ENCODE measurements at places on chromosomes 2 and 18.

- no peak for DNase-seq
These were observed 128.7 kb downstream of the CAPN13 start for GRCh38 chr2:30678410-30679137.

- DNase-seq = no peak
These were observed 321.0 kb downstream of the RND3 start for GRCh38 chr2:150166313-150167051.

DNA sequence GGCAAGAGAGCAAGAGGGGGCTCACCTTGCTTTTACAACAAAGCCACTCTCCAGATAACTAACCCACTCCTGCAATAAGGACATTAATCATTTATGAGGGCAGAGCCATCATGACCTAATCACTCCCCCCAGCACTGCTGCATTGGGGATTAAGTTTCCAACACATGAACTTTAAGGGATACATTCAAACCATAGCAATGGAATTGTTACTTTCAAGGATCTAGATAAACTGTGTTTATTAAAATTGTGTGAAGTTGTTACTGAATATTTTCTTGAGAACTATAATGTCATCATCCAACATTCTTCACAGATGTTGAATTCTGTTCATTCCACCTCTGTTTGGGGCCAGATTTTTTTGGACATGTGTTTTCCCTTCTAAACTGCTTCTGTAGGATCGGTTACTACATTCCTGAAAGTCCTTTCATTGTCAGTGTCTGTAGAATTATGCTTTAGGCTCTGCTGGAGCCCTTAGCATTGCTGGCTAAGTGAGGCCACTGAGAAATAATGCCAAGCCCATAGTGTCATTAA lies 50.4 kb downstream of the SPATS2L start:
- no peak for DNase-seq

GRCh38 chr2:216652566-216652965 lies 19.3 kb downstream of the IGFBP2 start:
- no peak for DNase-seq

DNA sequence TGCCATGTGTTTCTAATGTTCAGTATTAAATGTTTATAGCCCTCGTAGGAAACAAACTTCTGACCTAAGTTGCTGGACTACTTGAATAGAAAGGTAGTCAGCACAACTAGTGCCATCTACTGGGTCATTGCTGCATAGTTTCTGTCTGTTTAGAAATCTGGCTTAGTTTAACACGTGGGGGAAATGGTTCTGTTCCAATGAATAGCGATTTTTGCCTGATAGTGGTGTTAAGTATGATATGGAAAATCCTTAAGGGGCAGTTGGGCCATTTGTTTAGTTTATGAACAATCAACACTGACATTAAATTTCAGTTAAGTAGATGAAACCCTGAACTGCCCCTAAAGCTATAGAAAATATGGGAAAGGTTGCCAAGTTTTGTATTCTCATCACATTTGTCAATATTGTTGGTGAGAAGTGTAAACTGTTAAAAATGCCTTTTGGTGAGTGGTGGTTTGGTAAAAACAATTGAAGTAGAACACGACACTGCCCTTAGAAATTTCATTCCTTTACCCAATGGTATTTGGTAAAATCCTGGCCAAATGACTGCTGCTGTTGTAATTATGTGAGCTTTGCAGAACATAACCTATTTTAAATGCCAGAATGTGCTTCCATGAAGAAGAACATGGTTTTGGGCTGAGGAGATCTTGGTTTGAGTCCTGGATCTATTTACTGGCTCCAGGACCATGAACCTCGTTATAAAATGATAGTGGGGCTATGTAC lies 13.2 kb downstream of the NABP1 start:
- no peak for DNase-seq

GRCh38 chr18:8735274-8735673 lies 29.9 kb downstream of the MTCL1 start:
- DNase-seq = no peak

DNA sequence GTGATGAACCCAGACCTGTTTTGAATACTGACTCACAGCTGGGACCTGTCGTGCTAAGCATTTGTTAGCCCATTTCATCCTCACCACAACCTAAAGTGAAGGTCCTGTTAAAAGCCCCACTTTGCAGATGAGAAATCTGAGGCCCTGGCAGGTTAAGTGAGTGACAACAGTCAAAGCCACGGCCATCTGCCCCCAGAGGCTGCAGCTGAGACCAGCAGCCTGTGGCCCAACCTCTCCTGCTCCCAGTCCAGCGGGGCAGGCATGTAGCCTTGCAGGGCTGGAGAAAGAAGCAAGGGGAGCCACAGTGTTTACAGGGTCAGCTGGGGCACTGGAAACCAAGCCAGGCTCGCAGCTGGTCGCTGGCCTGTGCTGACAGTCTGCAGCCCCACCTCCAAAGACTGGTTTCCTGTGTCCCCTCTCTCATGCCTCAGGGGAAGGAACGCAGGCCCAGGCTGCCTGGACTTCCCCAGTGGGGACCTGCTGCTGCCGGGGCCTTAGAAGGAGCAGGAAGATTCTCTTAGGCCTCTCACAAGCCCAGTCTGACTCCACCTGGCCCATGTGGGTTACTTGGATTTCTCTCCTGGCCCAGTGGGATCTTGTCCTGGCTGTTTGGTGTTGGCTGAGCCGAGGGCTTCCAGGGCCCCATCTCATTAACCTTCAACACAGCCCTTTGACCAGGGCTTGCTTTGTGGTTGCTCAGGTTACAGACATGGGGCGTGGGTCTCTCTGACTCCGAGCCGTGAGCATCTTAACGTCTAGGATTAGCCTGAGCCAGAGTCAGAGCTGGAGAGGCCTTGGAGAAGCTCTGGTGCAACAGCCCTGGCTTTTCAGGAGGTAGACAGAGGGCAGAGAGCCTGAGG lies 1.7 kb downstream of the INPP5D start:
- no peak for DNase-seq

DNA sequence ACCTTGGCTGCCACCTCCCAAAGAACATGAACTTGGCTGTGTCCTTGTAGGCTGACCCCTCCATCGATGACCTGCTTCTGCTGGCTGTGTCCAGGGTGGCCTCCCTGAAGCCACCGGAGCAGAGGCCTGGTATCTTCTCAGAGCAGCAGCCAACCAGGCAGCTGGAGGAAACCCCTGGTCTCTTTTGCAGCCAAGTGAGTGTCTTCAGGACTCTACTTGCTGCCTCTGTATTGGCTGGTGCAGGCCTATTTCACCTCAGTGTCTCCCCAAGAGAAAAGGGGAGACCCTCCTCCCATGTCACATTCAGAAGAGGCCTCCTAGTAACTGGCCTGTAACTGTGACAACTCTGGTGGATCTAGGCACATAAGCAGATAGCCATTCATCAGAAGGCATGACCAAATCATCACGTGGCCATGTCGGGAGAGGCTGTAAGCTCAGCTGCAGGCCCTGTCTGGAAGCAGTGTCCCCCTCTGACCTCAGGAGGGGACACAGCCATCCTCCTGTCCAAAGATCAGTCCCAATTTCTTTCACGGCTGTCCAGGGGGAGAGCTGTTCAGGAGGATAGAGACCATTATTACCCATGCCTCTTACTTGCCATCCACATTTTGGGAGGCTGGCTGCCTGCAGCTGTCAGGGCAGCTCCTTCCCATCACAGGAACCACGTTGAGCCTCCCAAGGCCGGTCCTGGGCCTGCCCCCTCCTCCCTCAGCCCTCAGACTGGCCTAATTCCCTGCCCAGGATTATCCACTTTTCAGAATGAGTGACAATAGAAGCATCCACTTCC lies 20.9 kb upstream of the ROCK2 start:
- DNase-seq = no peak

- DNase-seq = no peak
These were observed 65.0 kb upstream of the NCKAP5 start for GRCh38 chr2:133633309-133633708.

DNA sequence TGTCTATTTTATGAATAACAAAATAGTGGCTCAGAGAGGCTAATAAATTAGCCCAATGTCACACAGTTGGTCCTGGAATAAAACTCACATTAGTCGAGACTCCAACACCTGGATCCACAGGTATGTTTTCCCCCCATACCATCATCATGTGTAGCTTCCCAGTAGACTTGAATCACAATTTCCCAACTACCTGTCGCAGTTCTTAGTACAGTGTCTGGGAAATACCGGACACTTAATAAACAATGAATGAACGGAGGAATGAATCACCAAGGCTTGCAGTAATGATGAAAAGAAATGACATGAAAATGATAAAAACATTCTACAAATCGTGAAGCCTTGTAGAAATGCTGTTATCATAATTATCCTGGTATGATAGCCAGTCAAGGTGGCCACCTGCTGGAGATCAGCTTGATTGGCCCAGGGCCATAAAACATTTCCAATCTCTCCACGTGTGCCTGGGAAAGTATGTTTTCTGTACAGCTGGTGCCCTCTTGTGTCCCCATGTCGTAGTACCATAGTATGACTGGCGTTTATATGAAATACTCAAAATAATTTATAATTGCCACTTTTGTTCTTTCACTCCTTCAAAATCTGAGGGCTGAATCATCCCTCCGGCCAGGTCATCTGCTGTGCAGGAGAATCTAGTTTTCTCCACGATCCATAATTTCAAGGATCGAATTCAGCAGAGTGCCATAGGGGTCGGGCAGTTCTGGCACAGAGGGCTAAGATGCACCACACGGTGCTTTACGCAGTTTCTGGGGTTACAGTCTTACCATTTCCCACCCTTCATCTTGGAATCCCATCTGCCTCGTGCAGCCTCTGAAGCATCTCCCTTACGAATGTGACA lies 95.4 kb downstream of the LAMA1 start:
- no peak for DNase-seq

- DNase-seq = no peak
These were observed 160.7 kb upstream of the ZSWIM2 start for GRCh38 chr2:187009483-187010239.

DNA sequence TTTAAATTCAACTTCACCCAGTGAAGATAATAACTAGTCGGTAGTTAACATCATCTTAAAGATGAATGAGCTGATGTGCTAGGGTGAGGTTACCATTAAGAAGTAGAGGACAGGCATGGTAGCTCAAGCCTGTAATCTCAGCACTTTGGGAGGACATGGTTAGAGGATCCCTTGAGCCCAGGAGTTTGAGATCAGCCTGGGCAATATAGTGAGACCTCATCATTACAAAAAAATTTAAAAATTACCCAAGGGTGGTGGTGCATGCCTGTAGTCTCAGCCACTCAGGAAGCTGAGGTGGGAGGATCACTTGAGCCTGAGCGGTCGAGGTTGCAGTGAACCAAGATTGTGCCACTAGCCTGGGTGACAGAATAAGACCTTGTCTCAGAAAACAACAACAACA lies 4.7 kb downstream of the GALNT5 start:
- DNase-seq = no peak

GRCh38 chr2:109155553-109156451 lies 26.8 kb downstream of the SH3RF3 start:
- no peak for DNase-seq

- no peak for DNase-seq
These were observed 44.7 kb downstream of the DHRS9 start for GRCh38 chr2:169114056-169114455.

GRCh38 chr2:42054714-42055430 lies 7.1 kb downstream of the PKDCC start:
- no peak for DNase-seq

DNA sequence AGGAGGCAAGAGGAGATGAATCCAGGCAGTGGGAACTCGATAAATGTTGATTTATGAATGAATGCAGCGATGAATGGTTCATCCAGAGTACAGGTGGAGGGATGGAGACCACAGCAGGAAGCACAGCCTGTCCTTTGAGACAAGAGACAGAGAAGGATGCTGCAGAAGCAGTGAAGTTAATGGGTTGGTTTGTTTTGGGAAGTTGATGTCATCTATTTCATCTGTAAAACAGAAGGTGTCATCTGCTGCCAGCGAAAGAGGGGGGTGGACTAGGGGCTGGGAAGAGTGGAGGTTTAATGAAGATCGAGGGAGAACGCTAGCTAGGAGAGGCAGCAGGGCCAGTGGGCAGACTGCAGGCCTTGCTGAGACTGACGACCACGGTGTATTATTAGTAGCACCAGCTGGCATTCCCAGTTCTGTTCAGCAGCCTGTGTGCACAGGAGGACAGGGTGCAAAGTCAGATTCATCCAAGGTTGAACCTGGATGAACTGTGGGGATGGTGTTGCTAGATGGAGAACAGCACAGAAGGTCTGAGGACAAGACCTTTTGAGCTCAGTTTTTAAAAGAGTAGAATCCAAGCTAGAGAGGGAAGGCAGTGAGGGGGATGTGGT lies 120.3 kb upstream of the CAPN13 start:
- no peak for DNase-seq

DNA sequence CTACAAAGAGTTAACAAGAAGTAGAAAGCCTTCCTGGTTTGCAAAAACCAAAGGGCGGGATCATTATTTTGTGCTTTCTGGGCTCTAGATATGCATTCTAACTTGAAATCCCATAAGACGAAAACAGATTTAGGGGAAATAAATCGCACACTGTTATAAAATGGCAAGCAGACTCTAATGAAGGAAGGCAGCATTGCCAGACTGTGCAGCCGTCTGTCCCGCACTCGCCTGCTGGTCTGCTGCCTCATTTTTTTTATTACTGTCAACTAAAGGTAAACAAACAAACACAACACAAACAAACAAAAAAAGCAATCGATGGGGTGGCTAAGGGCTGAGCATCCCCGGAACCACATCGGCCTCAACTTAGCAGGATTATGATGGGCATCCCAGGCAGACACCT lies 24.4 kb downstream of the ZNF521 start:
- no peak for DNase-seq

- DNase-seq = no peak
These were observed 144.5 kb downstream of the BCL11A start for GRCh38 chr2:60408811-60409530.

- no peak for DNase-seq
These were observed 25.4 kb downstream of the USP14 start for GRCh38 chr18:183769-184168.

GRCh38 chr18:44826418-44827259 lies 146.0 kb downstream of the SETBP1 start:
- no peak for DNase-seq

DNA sequence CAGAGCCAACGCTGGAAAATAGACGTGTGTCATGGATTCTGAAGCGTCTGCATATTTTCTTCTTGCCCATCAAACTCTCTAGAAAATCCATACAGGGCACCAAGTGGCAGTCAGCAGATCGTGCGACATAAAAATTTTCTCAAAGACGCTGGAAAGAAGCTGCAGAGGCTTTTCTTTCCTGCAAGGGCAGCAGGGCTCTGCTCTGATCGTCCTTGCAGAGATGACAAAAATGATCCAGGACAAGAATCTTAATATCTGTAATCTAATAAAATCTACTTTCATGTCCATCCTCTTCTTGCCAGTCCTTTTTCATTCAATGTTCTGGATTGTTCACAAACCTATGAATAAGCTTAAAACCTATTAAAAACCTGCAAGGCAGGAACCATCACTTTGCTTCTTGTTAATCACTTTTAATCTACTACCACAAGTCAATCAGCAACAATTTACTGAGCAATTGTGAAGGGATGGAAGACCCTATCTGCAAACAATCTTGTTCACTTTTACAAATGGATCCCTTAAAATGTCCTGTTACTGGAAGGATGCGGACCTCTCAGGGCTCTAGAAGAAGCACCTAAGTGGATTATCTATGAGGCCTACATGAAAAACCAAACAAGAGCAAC lies 93.6 kb downstream of the MREG start:
- DNase-seq = no peak

GRCh38 chr2:8526403-8526696 lies 155.5 kb upstream of the ID2 start:
- DNase-seq = no peak

GRCh38 chr2:38037325-38037724 lies 38.6 kb downstream of the CYP1B1 start:
- peak; percentile 4 for DNase-seq

- DNase-seq = no peak
These were observed 24.6 kb downstream of the FECH start for GRCh38 chr18:57561728-57562423.

Measured in T-helper 1 cell (primary cell).